ENCODE measurements at places on chromosomes 12 and 14.

DNA sequence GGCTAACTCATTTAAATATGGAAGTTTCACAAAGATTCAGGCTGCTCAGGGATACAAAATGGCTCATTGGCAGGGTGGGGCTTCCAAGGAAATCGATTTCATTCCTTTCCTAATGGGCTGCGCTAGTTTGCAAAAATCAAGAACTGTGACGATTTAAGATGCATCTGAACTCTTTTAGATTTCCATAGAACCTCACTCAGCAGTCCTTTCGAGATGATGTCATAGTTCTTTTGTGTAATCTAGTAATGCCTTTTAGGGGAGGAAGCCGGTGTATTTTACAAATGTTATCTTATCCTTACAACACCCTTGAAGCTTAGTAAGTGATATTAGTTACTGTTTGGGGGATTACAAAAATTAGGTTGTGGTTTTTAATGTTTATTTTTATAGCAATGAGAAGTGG is 239.8 kb downstream of the RGS6 start:
- no peak for DNase-seq

- no peak for DNase-seq
These were observed 86.5 kb upstream of the FOXN3 start for GRCh38 chr14:89503431-89503996.

DNA sequence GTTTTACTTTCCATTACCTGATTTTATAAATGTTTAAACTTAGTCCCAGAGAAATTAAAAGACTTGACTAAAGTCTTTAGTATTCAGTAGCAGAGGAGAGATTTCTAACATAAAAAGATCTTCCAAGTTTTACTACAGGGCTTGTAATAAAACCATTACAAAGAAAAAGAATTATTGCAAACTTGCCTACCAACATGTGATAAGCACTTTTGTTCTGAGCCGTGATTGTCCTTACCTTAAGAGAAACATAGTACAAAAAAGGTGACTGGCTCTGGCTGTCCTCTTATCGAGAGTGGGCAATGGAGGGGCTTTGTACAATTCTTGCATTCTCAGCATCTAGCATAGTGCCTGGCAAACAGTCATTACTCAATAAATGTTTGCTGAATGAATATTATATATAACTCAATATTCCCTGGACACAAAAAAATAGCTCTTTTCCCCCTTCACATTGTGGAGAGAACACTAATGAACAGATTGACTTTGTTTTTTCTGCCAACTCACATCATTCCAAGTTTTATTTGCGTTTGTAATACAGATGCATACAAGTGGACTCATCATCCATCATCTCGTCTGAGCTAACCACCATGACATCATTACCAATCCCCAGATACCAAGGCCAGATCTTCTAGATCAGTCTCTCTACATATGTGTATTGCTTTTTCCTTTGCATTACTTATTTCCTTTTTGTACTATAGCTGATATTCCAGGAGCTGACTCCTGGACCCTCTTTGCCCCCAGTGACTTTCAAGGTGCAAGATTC is 192.8 kb upstream of the EEA1 start:
- peak; percentile 42 for DNase-seq

GRCh38 chr14:70660967-70661893 is 19.5 kb downstream of the TTC9 start:
- DNase-seq: no peak

DNA sequence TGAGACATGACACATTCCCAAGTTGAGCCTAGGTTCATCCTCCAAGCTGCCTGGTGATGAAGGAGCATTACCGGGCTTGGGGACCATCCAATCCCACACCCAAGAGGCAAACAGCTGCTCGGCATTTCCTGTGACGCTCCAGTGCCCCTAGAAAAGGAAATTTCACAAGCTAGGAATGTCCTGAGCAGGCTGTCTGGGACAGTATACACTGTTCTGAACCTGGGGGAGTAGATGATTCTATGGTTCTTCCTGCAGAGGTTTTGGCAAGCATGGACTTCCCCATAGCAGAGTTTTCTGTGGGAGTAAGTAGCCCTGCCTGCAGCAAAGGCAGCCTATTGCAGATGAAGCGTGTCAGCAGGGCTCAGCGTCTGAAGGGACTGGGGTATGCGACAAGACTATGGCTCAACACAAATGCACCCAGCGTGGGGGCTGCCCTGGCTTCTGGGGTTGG is 47.4 kb upstream of the SRSF5 start:
- peak; percentile 80 for DNase-seq

DNA sequence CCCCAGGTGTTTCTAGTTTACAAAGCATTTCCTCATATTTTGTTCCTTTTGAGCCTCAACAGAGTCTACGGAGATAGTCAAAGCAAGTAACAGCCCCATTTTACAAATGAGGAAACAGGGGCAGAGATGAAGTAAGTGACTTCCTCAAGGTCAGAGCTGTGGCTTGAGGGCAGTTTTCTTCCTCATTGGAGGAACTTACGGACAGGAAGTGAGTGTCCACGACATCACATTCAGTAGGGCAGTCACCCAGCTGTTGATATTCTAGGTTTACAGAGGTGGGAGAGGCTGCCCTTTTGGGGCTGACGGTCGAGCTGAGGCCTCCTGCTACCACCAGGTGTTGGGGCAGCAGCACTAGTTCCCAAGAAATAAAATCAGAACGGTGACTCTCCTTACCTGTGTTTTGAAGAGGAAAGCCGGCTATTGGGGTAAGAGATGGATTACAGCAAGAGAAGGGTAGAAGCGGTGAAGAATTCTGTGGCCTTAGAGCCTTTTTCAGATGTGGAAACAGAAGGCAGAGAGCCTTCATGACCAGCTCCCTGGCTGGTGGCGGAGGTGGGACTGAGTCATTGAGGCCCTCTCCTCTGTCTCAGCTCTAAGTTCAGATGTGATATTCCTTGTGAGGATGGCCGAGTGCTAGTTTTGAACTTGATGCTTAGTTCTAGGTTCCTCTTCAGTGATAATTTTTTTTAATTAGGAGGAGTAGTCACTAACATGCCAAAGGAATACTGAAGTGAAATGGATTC is 41.7 kb downstream of the SUSD6 start:
- peak; percentile 43 for DNase-seq

DNA sequence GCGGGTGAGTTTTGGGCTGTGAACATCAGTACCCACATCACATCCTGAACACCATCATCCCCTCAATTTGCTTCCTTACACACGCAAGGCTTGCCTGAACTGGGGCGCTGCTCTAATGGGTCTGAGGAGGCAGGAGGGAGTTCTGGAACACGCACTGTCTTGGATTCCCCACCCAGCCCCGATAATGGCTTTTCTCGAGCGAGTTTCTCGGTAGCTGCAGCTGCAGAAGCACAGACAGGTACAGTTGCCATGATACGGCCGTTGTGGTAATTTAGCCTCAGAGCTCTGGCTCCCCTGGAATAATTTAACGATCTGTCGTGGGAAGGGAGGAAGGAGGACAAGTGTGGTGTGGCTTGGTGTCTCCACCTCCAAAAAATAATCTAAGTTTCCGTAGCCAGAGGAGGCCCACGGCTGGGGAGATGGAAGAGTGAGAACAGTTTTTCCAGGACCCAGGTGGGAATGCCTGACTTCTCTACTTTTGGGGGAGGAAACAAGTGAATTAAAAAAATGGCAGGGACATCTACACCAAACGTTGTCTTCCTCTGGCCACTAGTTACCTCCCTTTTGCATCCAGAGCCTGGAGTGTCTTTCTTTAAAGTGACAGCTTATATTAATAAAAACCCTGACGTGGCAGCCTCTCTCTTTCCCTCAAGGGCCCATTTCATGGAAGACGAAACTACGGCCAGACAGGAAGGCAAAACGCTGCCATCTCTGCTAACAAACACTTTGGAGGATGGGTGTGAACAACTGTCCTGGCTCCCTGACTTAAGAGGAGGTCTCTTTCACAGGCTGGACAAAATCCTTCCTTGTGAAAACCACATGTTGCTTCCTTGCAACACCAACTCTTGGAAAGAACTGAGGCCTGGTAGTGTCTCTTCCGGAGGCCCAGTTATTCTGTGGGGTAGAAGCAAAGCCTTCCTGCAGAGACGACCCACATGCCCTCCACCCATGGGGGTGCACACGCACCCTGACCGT is 84.8 kb downstream of the RBM19 start:
- DNase-seq: no peak

DNA sequence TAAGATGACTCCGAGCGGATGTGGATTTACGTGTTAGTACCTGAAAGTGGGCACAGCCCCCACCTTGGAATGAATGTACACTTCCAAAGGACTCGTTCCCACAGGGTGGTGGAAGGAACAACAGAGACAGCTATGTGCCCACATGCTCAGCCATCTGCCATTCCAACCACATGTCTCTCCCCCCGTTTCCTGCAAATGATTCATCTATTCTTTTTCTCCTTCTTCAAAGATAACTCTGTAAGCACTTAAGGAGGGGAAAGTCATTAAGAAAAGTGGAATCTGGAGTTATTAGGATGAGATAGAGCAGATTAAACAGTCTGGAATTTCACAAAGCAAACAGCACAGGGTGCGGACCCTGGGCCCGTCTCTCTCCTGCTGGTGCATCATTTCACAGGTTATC is 18.5 kb upstream of the DUSP6 start:
- DNase-seq: no peak

DNA sequence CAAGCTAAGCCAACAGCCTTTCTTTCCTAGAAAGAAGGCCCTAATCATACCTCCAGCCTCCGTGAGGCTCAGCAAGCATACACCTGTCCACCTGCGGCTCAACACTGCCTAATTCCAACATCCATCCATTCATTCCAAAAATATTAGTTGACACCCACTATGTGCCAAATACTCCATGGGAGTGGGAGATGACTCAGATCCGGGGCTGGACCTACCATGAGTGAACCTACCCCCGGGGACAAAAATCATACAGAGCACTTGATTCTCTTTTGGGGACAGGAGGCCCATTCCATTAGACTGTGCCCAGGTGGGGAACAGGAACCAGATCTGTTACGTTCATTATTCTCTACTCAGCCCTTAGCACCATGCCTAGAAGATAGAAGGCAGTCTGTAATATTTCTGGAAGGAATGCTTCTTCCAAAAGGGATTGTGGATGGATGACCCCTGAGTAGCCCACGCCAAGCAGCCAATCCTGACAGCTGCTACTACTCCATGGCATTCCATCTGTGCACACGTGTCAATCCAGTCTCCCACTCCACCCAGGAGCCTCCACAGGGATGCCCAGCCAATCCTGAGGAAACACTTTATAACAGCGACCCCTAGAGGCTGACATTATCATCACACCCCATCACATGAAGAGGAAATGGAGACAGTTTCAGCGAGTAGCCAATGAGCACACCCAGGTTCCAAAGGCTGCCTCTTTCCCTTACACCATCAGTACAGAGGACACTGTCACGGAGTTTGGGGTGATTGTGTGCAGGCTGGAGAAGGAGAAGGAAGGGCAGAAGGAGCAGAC is 170.7 kb downstream of the ESRRB start:
- DNase-seq: no peak

DNA sequence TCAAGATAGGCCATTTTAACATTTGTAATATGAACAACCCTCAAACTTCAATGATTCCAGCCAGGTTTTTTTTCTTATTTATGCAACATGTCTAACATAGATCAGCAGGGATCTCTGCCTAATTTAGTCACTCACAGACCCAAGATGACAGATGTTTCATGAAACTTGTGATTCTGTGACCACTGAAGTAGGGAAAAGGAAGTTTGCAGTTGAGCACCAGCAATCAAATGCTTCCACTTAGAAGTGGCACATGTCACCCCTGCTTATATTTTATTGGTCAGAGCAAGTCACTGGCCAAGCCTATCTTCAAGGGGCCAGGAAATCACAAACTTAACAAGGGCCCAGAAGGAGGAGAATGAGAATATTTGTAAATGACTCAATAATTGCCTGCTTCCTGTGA is 150.6 kb downstream of the BCAT1 start:
- DNase-seq: no peak

GRCh38 chr12:106246891-106247673 is 738 bp downstream of the CKAP4 start:
- peak; percentile 58 for DNase-seq

DNA sequence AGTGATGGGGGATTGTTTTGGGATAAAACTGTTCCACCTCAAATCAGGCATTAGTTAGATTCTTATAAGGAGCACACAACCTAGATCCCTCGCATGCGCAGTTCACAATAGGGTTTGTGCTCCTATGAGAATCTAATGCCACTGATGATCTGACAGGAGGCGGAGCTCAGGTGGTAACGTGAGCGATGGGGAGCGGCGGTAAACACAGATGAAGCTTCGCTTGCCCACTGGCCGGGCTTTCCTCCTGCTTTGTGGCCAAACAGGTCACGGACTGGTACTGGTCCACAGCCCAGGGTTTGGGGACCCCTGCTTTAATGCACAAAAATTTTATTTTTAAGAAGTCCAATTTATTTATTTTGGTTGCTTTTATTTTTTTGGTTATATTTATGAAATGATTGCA is 238.8 kb downstream of the AACS start:
- DNase-seq: no peak

DNA sequence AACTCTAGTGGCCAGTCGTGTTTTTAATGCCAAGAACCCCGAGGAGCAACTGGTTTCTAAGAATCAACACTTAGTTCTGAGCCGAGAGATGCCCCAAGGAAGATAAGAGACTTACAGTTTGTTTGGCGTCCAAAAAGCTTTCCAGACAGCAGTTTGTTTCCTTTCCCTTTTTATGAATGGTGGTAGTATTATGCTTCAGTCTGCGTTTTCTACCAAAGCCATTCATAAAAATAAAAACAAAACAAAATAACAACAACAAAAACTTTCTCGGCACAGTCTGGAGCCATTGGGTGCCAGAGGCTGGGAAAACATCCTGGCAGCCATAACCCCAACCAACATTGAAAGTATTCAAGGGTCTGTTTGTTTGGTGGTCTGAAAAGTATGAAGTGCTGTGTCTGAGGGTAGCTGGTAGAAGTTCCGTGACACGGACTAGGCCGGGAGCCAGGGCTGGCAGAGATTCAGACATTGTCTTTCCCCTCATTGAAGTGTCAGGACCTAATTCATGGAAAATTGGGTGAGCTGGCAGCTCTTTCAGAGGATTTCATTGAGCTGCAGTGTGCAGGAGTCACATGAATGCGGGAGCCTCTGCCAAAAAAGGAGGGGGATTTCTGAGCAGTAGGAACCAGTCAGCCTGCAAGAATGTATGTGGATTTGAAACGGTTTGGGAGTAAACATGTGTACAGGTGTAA is 124.2 kb downstream of the HMGA2 start:
- DNase-seq: peak; percentile 89

GRCh38 chr12:3086211-3086610 is 9.0 kb downstream of the TSPAN9 start:
- DNase-seq: no peak

DNA sequence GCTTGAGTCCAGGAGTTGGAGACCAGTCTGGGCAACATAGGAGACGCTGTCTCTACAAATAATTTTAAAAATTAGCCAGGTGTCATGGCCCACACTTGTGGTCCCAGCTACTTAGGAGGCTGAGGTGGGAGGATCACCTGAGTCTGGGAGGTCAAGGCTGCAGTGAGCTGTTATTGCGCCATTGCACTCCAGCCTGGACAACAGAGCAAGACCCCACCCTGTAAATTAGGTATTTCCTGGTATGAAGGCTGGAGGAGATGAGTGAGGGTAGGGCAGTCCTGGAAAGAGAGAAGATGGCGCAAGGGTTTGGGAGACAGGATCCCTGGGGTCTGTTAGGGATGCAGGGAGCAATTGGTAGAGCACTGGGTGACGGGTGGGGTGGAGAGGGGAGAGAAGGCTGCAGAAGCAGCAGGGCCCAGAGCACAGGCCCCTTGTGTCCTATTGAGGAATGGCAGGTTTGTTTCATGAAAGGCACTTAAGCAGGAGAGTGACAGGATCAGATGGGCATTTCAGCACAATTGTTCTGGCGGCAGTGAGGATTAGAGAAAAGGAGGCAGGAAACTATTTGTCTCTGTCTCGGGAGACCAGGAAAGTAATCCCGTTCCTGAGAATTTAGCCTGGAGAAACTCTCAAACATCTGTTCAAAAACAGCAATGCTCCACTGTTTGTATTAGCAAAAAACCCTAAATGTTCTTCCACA is 47.2 kb upstream of the KTN1 start:
- DNase-seq: no peak

- no peak for DNase-seq
These were observed 332.9 kb downstream of the PCNX1 start for GRCh38 chr14:71240171-71240570.

All from umbilical cord (tissue), 2 donors.